GF-D8 (cell line): ENCODE measurements at places on chromosomes 12 and 14.
A peak's percentile ranks its signal among the peaks of the same experiment; 100 is the strongest.

GRCh38 chr12:72141381-72141780 is 130.8 kb upstream of the TRHDE start:
- peak; percentile 0 for DNase-seq

DNA sequence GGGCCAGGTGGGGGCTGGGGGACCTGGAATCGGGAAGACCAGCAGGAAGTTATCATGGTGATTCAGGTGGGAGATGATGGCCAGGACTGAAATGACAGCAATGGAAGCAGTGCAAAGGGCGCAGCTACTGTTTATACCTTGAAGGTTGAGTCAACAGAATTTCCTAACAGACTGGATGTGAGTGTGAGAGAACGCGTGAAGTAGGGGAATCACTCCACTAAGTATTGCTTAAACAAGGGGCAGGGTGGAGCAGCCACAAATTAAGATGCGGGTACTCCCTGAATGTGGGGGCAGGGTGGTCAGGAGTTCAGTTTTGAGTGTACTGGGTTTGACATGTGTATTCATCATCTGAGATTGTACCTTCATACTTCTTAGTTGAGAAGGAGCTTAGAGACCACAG is 45.1 kb downstream of the MYF5 start:
- DNase-seq: no peak

GRCh38 chr14:53663709-53664108 is 292.9 kb downstream of the BMP4 start:
- no peak for DNase-seq

DNA sequence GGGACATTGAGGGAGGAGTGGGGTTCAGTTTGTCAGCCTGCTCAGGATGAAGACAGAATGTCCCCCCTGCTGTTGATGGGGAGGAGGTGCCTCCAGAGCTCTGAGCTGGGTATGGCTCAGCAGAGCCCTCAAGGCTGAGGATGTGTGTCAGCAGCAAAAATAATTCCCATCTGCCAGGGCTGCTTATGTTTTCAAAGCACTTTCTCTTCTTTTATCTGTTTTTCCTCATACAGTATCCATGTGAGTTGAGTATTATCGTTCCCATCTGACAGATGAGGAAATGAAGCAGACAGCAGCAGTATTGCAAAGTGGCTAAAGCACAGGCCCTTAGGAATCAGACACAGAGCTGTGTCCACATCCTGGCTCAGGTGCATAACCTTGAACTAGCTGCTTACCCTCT is 94.1 kb downstream of the SLC8A3 start:
- DNase-seq: no peak

- DNase-seq: no peak
Measured at GRCh38 chr14:24408764-24409163, 10.0 kb downstream of the NYNRIN start.

DNA sequence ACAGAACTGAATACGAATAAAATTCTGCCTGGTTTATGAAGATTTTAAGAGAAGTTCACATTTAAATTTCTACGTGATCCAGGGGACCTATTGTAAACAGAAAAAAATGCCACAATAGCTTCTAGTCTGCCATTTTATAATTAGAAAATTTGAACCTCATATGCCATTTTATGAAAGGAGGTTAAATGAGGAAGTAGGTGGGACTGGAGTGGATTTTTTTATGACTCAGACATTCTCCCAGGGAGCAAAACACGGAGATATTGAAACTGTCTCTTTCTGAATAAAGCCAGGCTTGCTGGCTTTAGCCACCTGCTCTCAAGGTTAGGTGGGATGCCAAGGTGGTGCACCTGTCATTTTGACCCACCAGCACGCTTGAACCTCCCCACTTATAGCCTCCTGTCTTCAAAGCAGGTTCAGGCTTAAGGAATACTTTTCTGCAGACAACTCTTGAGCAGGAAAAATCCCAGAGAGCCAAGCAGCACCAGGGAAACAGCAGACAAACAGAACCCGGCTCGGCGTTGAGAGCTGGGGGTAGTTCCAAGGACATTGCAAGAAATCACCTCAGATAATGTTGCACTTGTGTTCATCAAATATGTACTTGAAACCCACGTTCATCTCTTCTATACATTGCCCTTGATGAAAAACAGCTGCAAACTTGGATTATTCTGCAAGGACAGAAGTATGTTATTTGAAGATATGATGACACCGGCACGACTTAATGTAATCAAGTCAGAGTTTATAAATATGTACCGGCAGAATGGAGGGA is 203.7 kb downstream of the PPM1H start:
- DNase-seq: peak; percentile 29

DNA sequence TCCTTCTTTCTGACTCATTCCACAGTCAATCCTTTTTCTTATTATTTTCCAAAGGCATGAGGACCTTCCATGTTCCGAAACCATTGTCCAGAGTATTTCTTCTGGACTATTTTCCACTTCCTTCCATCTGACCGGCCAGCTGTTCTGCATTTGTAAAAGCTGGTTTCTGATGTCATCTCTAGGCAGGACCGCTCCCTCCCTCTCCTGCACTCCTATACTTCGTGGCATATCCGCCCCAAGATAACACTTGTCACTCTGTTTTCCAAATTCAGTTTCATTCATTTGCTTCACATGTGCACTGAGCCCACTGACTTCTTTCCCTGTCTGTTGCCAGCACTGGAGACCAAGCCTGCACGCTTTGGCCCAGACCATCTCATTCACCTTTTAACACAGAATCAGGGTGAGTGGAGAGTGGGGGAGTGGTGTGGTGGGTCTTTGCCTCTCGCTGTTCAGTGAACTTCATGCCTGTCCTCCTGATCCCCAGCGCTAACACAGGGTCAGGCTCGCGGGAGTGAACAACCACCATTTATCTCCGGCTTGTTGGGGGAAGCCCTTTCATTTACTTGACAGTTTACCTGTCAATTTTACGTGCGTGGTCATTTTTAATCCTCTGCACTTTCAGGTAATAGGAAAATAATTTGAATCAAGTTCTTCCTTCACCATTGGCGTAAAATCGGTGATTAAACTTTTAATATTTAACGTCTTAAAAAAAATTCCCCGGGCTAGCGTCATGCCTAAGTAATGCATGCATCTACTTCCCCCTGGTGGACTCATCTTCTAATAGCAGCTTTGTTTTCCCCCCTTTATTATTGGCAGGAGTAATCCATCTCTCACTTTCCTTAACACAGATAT is 52.5 kb downstream of the C12orf75 start:
- peak; percentile 1 for DNase-seq

- no peak for DNase-seq
Measured at GRCh38 chr12:85413266-85413665, 133.2 kb downstream of the ALX1 start.

GRCh38 chr12:70240673-70241072 is 2.6 kb upstream of the CNOT2 start:
- no peak for DNase-seq

GRCh38 chr12:1531153-1531653 is 63.2 kb downstream of the FBXL14 start:
- DNase-seq: no peak

GRCh38 chr14:86770186-86770585 is 1222.8 kb downstream of the GALC start:
- DNase-seq: no peak

GRCh38 chr14:59316151-59316830 is 127.8 kb downstream of the DAAM1 start:
- DNase-seq: no peak

DNA sequence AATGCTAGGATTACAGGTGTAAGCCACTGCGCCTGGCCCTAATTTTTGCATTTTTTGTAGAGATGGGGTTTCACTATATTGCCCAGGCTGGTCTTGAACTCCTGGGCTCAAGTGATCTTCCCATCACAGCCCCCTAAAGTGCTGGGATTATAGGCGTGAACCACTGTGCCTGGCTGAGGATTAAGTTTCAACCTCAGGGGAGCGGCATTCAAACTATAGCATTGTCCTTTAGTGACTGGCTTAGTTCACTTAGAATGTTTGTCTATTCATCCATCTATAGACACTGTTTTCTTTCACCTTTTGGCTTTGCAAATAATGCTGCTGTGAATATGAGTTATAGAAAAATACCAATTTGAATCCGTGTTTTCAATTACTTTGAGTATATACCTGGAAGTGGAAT is 25.2 kb downstream of the PTPN11 start:
- no peak for DNase-seq

- no peak for DNase-seq
Measured at GRCh38 chr14:57089901-57090300, 178.8 kb downstream of the EXOC5 start.

DNA sequence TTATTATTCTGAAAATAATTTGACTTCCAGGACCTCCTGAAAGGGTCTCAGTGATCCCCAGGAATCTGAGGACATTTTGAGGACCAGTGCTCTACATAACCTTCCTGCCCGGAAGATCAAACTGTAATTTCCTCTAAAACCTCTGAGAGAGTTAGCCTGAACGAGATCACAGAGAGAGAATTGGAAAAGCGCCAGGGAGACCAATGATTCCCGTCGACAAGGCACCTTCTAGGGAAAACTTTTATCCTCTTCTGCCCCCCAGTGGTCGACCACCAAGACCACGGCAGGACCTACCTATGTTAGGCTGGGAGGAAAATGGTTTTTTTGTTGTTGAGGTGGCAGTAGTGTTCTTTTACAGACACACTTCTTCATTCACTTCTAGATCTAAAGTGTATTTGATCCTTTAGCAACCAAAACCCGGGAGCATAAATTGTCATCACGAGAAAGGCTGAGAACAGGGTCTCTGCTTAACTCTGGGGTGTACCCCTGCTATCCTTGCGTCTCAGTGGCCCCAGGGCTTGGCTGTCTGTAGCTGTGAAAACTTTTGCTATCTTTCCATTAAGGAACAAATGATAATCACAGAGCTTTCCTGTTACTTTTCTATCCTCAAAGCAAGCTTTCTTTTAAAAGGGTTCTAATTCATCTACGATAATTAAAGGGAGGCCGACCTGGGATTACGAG is 62.9 kb upstream of the NID2 start:
- no peak for DNase-seq

DNA sequence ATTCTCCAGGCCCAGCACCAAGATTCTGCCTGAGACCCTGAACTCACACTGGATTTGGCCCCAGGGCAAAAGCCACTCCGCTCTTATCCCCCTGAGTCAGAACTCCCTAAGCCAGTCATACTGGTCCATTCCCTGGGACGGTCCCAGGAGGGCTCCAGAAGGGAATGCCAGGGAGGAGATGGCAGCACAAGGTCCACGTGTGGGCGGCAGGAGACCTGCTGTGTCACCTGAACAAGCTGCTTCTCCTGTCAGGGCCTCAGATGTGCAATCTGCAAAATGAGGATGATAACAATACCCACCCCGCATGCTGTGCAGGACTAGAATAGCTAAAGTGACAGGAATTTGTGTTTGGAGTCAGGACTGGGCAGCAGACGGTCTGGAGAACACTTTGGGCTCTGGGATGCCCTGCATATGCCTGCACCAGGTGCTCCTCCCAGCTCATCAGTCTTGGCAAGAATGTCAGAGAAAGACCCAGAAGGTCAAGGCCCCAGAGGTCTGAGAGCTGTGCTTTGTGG is 40.3 kb downstream of the CMKLR1 start:
- DNase-seq: no peak

- DNase-seq: no peak
Measured at GRCh38 chr12:67674417-67674816, 25.9 kb downstream of the DYRK2 start.

GRCh38 chr12:100159391-100160104 is 16.9 kb upstream of the BLTP3B start:
- no peak for DNase-seq

- DNase-seq: no peak
Measured at GRCh38 chr14:96634896-96635295, 132.7 kb downstream of the PAPOLA start.

- DNase-seq: no peak
Measured at GRCh38 chr12:71558445-71558844, 105.2 kb downstream of the ZFC3H1 start.

DNA sequence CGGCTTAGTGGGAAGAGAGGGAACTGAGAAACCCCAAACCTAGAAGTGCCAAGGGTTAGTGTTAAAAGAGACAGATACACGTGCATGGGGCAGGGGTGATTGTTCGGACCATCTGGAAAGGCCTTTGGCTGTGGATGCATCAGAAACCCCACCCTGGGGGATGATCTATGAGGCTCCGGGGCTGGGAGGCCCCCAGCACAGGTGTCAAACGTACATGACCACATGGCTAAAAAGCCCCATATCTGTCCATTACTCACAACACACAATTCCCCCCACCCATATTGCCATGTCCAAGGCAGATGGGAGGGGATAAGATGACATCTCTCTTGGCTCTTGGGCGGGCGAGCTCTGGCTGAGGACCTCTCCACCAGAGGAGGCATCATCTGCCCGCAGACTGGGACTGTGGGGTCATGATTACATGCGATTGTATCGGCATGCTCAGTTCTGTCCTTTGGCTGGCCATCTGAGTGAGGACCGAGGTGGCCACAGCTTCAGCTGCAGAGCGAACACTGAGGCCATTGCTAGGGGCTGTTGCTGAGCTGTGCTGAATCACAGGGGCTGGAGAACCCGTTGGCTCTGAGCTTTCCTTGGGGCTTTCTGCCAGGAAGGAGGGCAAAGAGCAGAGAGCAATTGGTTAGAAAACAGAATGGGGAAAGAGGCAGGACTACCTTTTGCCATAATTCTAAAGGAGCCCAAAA is 9.6 kb upstream of the NPFF start:
- DNase-seq: no peak

- no peak for DNase-seq
Measured at GRCh38 chr12:14834509-14834908, 8.8 kb downstream of the ART4 start.

GRCh38 chr12:99847936-99848335 is 136.8 kb downstream of the ANKS1B start:
- DNase-seq: no peak

GRCh38 chr12:10369557-10370415 is 20.1 kb downstream of the KLRK1 start:
- DNase-seq: no peak

DNA sequence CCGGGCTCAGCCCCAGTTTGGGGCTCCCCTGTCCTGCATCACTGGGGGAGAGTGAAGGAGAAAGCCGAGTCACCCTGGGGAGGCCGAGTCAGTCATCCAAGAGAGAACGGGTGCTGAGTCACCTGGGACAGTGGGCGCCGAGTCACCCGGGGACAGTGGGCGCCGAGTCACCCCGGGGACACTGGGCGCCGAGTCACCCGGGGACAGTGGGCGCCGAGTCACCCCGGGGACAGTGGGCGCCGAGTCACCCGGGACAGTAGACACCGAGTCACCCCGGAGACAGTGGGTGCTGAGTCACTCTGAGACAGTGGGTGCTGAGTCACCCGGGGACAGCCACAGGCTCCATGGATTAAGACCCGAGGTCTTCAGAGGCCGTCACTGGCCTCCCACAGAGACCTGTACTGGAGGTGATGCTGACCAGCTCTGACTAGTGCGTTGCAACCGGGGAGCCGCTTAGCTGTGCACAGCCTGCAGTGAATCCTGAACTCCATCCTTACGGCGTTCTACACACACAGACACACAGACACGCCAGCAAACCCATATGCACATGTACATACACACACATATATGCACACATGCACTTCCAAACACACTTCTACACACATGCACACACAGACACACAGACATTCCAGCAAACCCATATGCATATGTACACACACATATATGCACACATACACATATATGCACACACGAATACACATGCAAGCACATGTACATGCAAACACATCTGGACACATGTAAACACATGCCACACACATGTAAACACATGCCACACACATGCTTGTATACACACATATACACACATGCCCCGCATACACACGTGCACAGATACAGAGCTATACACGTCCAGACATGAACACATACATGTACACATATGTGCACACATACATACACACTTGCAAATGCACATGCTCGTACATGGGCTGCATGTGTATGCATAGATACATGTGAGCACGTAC is 64.9 kb upstream of the GALNT9 start:
- DNase-seq: no peak

GRCh38 chr12:7868391-7868790 is 4.3 kb downstream of the SLC2A14 start:
- no peak for DNase-seq
